ENCODE measurements at places on chromosomes 3 and 15.

- DNase-seq: no peak
These were observed 55.8 kb downstream of the OSBPL10 start for GRCh38 chr3:31925271-31925630.

DNA sequence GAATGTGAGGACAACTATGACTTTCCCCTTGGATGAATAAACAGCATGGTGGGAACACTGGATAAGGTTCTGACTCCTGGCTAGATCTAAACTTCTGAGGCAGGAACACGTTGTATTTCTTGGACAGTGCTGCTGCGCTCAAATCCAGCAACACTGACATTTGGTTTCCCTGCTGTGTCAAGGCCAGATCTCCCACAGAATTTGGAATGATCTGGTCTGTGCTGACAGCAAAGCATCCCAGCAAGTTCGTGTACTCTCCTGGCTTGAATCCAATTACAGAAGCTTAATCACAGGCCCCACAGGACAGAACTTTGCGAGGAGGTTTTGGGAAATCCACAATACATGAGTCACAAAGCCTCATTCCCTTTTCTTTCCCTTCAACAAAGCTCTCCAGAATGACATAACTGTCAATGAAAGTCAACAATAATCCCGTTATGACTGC lies 92.5 kb downstream of the ADAMTS9 start:
- DNase-seq: no peak

- DNase-seq: no peak
These were observed 196.5 kb downstream of the KLHL25 start for GRCh38 chr15:85598219-85598618.

GRCh38 chr3:126827121-126827520 lies 123.1 kb downstream of the CHCHD6 start:
- no peak for DNase-seq

- DNase-seq: no peak
These were observed 74.9 kb downstream of the CEMIP start for GRCh38 chr15:80854104-80854503.

DNA sequence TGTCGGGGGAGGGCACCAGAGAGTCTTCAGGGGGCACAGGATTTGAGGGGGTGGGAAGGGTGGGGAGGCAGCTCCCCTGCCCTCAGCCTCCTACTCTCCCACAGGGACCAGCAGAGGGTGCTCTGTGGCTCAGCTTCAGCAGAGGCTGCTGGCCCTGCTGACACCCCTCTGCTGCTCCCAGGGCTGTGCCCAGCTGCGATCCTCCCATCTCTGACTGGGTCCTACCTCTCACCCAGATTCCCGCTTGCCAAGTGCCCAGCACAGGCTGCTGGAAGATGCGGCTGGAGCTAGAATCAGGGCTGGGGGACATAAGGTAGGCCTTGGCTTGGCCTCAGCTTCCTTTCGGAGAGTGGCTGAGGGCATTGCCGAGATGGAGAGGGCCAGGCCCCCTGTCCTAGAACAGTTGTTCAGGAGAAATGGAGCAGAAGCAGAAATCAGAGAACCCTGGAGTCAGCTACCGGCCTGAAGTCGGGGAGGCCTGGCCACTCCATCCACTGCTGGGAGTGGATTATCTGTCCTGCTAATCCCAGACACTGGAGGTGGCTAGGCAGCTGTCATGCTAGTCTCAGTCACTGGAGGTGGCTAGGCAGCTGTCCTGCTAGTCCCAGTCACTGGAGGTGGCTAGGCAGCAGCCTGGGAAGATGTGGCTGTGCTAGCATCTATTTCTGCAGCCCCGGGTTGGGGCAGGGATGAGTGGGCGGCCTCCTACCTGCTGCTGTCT lies 3.9 kb downstream of the GRM2 start:
- no peak for DNase-seq

DNA sequence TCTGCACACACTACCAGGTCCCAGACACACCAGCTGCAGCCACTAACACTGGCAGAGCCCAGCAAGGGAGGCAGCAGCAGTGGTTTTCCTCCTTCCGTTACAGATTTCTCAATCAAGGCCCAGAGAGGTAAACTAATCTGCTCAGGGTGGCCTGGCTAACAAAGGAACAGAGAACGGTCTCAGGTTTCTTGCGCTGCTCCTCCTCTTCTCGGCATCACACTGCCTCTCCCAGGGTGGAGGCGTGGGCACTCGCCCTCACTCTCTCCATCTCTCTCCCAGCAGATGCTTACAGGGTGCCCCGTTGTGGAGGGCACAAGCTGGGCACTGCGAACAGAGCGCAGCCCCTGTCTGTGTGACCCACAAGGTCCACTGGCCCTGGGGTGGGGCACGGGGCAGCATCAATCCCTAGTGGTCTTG lies 228.7 kb downstream of the VPS13C start:
- DNase-seq: no peak

DNA sequence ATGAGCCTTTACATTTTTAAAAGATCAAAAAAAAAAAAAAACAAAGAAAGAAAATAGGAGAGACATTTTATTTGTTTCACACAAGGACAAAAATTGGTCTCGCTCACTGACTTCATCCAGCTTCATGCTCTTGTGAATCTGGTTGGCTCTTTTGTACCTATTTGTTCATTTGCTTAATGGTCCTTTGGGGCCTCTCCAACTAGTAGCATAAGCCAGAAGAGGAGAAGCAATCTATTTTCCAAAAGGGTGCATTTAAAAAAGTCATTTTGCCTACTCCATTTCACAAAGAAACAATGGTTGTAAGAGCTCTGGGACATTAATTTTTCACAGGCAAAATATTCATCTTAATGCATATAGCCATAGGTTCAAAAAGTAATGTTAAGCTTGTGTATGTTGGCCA lies 168.3 kb upstream of the ADAMTS9 start:
- DNase-seq: no peak

DNA sequence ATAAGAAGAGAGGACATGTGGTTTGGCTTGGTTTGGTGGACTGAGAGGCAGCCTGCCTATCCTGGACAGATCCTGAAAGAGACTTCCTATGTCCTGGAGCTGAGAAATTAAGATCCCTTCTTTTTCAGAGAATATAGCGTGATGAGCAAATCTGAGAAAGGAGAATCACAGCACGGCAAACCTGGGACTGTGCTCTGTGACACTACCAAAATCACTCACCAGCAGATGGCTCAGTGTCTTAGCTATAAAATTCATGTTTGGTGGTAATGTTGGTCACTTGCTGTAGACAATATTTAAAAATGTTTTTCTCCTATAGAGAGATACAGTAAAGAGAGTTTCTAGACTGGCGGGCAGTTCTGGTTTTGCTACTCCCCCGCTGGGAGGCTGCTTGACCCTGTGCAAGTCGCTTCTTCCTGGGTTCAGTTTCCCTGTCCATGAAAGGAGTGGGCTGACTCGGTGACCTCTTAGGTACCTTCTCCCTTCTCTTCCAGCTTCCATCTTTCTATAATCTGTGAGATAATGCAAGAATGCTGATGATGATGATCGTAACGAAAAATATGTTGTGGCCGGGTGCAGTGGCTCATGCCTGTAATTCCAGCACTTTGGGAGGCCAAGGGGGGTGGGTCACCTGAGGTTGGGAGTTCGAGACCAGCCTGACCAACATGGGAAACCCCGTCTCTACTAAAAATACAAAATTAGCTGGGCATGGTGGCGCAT lies 7.6 kb upstream of the HES1 start:
- no peak for DNase-seq

- DNase-seq: no peak
These were observed 221.2 kb upstream of the ALCAM start for GRCh38 chr3:105145511-105145910.

DNA sequence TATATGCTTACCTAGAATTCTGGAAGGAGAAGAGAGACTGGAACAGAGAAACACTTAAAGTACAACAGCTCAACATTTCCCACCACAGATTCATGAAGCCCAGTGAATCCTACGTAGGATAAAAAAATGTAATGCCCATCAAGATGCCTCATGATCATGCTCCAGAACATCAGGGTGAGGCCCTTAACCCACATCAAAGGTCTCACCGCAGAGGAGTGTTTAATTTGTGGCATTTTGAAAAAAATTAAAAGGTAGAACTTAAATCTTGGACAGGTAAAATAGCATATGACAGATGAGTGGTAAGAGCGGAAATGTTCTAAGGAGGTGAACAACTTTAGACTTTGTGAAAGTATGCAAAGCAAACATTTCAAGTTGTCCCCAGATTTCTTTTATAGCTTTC lies 9.7 kb upstream of the SLC6A20 start:
- DNase-seq: no peak

DNA sequence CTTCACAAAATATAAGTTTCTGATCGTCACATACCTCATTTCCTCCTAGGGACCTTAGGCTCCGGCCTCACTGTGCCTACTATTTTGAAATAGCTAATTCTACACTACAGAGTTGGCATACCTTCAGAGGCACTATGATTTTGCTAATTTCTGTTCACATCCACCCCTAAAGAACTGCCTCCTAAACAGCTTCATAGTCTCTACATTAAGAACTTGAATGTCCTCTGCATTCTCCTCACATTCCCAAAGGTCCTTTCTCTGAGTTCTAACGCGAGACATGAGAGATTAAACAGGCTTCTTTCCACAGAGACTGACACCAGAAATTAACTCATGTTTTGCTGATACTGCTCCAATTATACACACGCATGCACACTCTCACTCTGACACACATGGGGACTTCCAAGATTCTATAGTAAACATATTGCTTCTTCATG lies 75.5 kb downstream of the DLG1 start:
- DNase-seq: no peak

GRCh38 chr3:38150780-38151528 lies 12.5 kb downstream of the MYD88 start:
- no peak for DNase-seq
